ENCODE measurements at places on chromosomes 12 and 14.

- DNase-seq: no peak
Measured at GRCh38 chr12:132523576-132524331, 33.8 kb downstream of the FBRSL1 start.

DNA sequence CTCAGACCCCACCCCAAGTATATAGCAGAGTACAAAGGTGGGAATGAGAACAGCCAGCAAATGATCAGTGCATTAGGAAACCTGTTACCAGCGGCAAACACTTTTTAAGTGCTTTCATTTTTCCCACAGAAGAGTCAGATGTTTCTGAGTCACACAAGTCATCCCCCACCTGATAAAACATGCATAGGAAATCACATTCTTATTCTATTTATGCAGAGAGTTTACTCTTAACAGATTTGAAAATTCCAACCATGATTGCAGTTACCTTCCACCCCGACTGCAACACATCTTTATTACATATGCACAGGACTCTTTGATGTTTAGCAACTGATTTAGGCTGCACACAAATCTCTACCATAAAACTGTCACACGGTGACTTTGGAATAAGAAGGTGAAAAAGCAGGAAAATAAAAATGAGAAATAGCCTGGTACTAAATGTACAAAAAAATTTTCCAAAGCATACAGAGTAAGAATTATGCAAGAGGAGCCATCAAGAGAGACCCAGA, 236.4 kb downstream of the PAWR start:
- no peak for DNase-seq

DNA sequence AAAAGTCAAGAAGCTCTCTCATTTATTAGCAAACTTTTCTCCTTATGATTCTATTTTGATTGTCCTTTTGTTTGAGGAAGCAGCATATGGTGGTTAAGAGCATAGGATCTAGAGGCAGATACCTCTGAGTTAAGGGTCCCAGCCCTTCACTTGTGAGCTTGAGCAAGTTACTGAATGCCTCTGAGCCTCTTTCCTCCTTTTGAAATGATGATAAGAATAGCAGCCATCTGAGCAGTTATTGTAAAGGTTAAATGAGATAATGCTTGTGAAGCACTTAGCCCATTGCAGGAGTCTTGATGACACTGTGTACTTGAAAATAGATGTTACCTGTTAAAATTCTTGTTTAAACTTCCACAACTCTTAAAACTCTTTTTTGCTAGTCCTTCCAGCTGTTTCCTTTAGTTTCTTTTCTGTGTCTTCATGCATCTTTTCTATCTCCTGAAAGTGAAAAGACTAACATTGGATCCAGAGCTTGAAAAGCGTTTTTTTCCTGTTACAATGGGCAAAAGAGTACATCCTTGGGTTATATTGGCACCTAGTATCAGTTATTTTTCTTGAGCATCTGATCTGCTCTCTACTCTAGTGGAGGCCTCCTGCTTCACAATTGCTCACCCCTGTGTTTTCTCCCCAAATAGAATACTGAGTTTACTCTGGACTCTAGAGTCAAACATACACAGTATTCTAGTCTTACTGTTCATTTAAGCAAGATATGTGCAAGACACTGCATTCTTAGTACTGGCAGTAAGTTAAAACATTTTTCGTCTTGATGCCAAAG, 3.1 kb downstream of the HIF1A start:
- no peak for DNase-seq

DNA sequence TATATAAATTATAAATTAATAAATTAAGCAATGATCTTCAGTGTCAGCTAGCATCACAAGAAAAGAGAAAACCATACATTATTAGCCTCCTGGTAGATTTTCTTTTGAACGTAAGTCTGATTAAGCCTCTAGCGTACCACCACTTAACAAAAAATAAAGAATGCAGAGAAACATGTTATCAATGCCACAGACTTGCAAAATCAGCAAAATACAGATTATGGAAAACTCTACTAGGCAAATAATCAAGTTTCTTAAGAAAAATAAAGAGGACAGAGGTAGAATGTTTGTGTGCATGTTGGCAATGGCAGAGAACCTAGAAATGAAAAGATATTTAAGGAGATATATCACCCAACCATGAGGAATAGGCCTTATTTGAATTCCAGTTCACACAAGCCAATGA, 8.4 kb upstream of the SRRM4 start:
- no peak for DNase-seq

DNA sequence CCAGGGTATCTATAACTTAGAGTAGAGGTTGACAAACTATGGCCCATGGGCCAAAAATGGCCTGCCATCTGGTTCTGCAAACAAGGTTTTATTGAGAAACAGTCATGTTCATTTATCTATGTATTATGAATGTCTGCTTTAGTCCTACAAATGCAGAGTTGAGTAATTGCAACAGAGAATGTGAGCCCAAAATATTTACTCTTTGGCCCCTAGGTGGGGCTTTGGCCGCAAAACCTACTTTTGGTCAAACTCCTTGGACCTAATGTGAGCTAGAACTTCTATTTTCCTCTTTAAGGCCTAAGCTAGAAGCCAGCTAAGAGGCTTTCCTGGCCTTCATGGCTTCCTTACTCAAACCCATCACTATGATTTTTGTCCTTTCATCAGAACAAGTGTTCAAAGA, 379.1 kb downstream of the NELL2 start:
- no peak for DNase-seq

Measured in GF-D8 (cell line).